ENCODE measurements at places on chromosomes 7 and 10.

DNA sequence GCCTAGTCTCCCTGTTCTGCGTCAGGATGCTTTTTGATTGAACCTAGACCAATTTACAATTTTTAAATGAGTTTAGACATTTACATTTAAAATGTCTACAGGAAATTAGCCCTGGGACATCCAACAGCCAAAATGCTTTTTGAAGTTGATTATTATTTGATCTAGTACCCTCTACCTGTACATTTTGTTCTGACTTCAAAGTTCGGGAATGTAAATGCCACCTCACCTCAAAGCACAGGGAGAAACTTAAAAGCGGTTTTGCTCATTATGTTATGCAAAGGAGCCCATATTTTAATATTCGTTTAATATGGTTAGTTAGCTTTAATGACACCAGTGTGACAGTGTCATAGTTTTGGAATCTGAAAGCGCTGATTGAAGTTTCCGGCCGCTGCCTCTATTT is 80.1 kb upstream of the FAM204A start:
- DNase-seq = no peak

GRCh38 chr7:137992104-137992549 is 9.8 kb downstream of the CREB3L2 start:
- DNase-seq = peak; percentile 38

DNA sequence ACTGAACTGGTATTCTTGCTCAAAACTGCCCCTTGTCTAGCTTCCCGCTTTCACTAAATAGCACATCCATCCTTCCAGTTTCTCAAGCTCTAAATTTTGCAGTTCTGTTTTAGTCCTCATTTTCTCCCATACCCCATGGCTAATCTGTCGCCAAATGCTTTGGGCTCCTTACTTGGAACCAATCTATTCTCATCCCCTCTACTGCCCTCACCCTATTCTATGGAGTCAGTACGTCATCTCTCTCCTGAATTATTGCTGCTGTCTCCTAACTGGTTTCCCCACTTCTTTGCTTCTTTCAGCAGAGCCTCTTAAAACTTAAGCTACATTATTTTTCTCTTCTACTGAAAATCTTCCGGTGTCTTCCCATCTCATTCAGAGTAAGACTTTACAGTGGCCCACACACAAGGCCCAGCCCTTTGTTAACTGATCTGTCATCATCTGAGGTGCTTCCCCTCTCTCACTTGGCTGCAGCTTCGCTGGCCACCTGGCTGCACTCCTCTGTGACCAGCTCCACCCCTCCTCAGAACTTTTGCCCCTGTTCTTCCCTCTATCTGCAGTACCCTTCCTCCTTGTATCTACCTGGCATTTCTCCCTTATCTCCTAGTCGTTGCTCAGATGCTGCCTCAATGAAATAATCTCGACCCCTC is 9.9 kb downstream of the STARD3NL start:
- no peak for DNase-seq

- no peak for DNase-seq
Observed at GRCh38 chr10:725786-726185, 36.3 kb upstream of the DIP2C start.

GRCh38 chr10:81569488-81569887 is 305.5 kb upstream of the NRG3 start:
- DNase-seq = no peak

- DNase-seq = no peak
Observed at GRCh38 chr10:71782917-71783490, 9.7 kb upstream of the VSIR start.
